ENCODE measurements at places on chromosomes 11 and 22.

DNA sequence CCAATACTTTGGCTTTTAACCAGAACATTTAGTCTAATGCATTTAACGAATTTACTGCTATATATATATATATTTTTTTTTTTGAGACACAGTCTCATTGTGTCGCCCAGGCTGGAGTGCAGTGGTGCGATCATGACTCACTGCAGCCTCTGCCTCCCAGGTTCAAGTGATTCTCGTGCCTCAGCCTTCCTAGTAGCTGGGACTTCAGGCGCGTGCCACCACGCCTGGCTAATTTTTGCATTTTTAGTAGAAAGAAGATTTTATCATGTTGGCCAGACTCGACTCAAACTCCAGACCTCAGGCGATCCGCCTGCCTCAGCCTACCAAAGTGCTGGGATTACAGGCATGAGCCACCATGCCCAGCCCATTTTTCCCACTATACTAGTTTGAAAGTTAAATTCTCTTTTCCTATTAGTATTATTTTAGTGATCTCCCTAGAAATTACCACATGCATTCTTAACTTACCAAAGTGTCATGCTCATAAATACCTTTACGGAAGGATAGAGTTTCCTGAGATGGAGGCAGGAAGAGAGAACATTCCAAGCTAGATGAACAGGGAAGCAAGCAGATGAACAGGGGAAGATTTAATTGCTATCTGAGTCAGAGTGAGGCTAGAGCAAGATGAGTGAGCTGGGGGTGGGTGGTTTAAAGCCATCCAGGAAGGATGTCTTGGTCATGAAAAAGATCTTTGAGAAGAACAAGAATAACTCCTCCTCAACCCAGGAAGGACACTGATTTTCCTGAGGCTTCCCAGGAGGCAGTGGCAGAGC is 4.4 kb upstream of the PGAP2 start:
- no peak for DNase-seq

- DNase-seq = no peak
Observed at GRCh38 chr11:65169164-65169641, 830 bp upstream of the SPDYC start.

GRCh38 chr11:96288915-96289314 is 54.1 kb downstream of the MAML2 start:
- no peak for DNase-seq

GRCh38 chr11:76654980-76655379 is 15.6 kb downstream of the LRRC32 start:
- no peak for DNase-seq

Measured in AG09319 (cell line).